ENCODE measurements at places on chromosomes 3 and 15.
A peak's percentile ranks its signal among the peaks of the same experiment; 100 is the strongest.

DNA sequence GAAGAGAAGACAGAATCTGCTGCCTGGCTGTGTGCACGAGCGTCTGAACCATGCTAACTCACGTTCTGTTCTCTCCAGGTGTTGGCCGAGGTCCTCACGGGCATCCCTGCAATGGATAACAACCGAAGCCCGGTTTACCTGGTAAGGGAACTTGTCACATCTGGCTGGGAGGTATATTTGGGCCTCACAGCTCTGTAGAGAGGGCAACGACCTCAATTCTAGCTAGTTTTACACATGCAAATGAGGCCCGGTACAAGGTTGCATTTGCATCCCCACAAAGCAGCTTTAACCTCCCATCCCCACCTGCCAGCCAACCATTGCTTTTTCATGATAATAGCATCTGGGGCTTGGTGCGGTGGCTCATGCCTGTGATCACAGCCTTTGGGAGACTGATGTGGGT, 22.0 kb upstream of the TATDN2 start:
- no peak for DNase-seq

- no peak for DNase-seq
These were observed 109.4 kb downstream of the ATP8B4 start for GRCh38 chr15:50009634-50010033.

DNA sequence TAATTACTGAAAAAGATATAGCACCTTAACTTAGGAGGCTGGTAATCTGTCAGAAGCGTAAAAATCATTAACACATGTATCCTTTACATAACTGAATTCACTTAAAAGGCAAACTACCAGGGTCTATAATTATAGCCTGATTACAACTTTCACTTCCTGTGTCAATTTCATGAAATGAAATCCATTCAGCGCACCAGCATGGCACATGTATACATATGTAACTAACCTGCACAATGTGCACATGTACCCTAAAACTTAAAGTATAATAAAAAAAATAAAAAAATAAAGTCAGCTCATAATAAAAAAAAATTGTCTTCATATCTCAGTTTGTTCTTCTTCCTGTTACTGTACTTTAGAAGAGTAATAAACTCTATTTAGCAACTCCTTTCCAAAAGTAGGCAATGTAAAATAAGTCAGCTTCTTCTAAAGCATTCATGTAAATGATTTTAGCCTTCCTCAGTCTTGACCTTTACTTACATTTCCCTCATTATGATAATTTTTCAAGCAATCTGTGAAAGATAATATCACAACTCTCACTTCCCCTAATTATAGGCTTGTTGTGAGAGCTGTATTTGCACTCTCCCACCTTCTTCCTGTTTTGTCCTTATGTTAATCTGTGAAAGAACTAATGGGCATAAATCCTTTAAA, 50.1 kb downstream of the KBTBD8 start:
- no peak for DNase-seq

DNA sequence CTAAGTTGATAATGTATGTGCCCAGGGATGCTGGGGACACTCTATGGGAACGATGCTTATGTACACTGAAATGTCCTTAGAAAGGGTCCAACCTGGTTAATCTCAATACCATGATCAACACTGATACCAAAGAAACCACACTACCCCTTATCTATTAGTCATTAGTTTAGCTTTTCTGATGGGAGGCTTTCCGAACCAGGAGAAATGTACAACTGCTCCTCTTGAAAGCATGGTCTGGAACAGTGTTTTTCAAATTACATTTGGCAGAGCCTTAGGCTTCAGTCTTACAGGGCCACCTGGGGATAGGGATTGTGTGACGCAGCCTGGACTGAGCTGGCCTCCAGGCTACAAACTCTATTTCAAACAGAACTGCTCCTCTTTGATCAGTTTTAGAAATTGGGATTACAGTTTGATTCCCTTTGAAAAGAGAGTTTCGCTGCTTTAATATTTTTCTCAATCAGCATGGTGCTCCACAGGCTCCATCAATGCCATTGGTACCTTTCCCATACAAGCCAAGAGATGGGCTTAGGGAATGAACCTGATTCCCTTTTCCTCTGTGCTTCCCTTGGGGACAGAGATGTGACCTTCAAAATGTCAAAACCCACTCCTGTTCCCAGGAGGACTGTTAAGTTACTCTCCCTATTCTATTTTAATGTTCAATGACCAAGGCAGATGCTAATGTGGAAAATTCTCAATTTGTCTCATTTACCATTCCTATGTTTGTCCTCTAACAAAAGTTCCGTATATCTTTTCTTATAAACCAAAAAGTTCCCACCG, 296.0 kb upstream of the ADAMTS9 start:
- no peak for DNase-seq

DNA sequence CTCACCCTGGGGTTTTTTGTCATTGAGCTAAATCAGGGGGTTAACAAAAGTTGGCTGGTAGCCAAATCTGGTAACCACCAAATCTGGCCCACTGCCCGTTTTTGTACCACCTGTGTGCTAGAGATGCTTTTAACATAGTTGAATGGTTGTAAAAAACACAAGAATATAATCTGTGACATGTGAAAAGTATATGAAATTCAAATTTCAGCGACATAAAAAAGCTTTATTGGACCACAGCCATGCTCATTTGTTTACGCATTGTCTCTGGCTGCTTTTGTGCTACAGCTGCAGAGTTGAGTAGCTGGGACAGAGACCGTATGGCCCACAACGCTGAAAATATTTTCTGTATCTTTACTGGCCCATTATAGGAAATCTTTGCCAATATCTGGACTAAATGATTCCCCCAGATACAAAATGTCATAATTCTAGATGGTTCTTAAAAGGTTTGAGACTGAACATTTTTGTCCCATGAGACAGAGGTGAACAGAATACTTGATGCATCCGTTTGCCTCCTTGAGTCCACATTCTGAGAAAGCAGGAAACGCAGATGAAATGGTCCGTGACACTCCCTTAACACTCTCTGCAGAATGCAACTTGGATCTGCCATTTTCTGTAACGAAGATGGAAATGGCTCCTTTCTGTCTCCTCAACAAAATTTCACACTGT, 120.9 kb upstream of the PDZRN3 start:
- DNase-seq = peak; percentile 25

DNA sequence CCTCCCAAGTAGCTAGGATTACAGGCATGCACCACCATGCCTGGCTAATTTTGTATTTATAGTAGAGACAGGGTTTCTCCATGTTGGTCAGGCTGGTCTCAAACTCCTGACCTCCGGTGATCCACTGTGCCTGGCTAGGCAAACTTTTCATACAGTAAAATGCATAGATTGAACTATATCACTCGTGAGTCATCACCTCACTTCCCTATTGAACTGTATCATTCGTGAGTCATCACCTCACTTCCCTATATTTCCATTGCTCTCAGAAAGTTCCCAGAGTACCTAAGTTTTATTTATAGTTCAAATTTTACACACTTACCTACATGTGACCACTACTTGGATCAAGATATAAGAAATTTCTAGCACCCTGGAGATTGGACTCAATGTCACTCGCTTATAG, 73.6 kb upstream of the ACAD9 start:
- peak; percentile 44 for DNase-seq

DNA sequence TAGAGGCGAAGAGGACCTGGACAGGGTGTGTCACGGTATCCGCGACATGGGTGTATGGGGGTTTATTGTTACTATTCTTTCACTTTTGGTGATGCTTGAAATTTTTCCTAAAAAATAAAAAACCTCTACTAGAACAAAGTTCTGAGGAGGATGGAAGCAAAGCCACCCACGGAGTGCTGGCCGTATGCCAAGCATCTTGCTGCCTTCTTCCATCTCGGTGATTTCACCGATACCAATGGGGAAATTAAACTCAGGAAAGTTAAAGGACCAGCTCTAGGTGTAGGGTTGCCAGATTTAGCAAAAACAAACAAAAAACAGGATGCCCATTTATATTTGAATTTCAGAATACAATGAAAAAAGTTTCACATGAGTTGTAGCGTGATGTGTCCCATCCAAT, 33.9 kb downstream of the SMAD6 start:
- peak; percentile 46 for DNase-seq

DNA sequence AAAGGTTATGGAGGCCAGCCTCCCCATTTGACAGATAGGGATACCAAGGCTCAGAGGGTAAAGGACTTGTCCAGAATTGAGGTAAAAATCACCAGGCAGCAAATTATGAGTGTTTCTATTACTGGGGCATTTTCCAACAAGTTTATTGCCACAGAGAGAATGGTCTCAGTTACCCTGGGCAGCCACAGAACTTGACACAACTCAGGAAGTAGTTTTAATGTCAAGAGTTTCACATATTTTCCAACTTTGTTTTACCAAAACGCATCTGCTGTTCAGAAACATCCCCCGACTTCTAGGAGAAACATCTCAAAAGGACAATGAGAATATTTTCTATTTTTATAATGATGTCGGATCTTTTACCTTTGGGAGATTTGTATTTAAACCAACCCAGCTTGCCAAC, 107.5 kb upstream of the MRPS22 start:
- DNase-seq = no peak

- no peak for DNase-seq
These were observed 149.8 kb downstream of the GABRB3 start for GRCh38 chr15:26623071-26623470.

- peak; percentile 36 for DNase-seq
These were observed 71.3 kb upstream of the MBNL1 start for GRCh38 chr3:152197451-152197850.

DNA sequence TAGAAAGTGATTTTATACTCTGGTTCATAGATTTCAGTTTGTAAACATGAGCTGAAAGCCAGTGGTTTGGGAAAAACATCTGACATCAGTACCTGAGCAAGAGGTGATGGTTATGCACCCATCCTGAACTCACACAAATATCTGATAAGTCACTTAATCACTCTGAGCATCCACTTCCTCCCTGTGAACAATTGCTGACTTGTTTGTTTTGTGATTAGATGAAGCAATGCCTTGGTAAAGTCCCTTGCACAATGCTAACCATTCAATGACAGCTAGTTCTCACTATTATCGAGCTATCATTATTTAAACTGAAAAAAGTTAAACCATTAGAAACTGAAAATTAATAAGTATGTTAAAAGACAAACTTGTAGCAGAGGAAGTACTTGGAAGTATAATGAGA, 303.0 kb downstream of the PLOD2 start:
- DNase-seq = no peak

DNA sequence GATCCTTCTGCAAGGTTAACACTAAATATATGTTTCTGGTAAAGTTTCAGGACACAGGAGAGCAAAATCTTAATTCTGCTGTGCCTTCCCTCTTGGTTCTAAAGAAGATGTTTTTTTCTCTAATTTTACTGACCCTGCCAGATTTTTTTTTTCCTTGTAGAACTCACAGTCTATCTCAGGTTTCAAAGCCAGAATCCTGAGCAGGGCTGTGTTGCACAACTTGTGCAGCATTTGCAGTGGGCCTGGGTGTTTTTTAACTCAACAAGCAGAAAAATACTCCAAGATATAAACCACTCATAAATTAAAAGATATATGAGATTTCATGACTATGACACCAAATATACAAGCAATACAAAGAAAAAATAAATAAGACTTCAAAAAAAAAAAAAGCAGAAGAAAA, 40.2 kb upstream of the ARF4 start:
- DNase-seq = no peak

GRCh38 chr3:17672506-17672905, 69.9 kb downstream of the TBC1D5 start:
- DNase-seq = peak; percentile 15

GRCh38 chr15:43270676-43271306, 4.1 kb upstream of the TGM5 start:
- no peak for DNase-seq

DNA sequence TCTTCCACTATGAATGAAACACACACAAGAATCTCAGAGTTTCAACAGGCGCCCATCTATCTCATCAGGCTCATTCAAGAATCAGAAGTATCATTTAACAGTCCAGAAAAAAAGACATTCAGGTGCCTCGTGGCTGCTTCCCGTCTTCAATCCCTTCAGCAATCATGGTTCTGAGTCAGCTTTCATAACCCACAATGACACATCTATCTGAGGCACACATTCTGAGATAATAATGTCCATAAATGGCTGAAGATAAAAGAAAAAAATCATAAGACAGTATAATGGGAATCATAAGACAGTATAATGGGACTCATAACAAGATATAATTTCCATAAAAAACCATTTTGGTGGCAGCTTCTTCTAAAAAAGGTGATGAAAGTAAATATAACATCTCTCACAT, 52.4 kb downstream of the TNIK start:
- peak; percentile 76 for DNase-seq

GRCh38 chr3:25812644-25813043, 22.8 kb downstream of the OXSM start:
- no peak for DNase-seq

DNA sequence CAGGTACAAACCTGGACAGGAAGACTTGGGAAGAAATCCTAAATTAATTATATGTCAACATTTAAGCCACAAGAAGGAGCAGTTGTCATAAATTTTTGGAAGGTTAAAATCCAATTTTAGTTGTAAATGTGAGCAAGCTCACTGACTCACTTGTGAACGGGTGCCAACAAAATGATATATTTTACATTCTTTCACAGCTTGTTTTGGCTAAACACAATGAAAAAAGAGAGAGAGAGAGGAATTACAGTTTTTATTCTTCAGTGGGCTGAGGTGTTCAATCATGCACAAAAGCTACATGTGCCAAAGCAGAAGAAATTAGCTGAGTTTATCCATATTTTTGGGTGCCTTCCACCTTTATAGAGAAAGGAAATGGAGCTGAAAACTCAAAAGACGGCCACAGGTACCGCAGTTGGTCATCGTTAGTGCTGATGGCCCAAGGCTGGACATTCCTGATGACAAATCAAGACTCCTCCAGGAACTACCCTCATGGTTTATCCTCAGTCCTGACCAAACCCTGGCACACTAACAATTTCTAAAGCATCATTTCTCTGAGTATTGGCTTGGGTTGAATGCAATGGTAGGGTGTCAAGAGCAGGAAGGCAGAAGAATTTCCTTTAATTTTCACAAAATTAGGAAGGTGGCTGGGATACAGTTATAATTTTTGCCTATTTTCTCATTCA, 37.6 kb upstream of the WNT5A start:
- peak; percentile 79 for DNase-seq

- DNase-seq = peak; percentile 15
These were observed 68.7 kb downstream of the TRAK1 start for GRCh38 chr3:42159706-42160472.

- DNase-seq = peak; percentile 78
These were observed 54.7 kb downstream of the ONECUT1 start for GRCh38 chr15:52735231-52736089.

DNA sequence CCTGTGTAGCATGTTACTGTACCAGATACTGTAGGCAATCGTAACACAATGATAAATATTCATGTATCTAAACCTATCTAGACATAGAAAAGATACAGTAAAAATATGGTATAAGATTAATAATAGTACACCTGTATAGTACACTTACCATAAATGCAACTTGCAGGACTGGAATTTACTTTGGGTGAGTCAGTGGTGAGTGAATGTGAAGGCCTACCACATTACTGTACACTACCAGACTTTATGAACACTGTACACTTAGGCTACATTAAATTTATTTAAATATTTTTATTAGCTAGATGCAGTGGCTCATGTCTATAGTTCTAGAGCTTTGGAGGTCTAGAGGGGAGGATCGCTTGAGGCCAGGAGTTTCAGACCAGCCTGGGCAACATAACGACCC, 186.6 kb upstream of the ROPN1 start:
- no peak for DNase-seq
